ENCODE measurements at places on chromosomes 3 and 15.

DNA sequence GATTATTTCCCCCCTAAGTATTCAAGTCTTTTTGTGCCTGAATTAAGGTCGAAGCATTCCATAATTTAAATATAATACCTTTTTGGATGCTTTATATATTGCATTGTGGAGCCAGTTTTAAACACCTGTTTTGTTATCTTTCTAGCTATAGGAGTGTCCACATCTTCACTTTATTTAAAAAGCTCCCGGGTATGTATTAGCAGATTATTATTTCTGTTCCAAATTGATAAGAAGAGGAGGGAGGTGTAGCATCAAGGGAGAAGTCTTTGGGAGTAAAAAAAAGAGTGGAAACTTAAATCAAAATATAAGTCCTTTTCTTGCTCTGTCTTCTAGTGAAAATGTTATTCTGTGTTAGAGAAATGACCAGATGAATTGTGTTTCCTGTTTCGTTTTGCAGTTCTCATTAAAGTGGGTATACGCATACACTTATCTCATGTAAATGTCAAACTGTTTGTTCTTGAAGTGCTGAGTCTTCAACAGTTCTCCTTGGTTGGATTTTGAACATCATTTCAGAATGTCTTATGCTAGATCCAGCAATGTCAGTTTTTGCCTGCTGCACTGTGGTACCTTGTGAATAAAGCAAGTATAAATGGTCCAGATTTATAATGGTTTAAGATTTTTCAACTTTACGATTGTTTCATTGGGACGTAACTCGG, 105.8 kb downstream of the FNDC3B start:
- no peak for DNase-seq

- DNase-seq = no peak
These were observed 706 bp downstream of the DVL3 start for GRCh38 chr3:184155644-184156521.

DNA sequence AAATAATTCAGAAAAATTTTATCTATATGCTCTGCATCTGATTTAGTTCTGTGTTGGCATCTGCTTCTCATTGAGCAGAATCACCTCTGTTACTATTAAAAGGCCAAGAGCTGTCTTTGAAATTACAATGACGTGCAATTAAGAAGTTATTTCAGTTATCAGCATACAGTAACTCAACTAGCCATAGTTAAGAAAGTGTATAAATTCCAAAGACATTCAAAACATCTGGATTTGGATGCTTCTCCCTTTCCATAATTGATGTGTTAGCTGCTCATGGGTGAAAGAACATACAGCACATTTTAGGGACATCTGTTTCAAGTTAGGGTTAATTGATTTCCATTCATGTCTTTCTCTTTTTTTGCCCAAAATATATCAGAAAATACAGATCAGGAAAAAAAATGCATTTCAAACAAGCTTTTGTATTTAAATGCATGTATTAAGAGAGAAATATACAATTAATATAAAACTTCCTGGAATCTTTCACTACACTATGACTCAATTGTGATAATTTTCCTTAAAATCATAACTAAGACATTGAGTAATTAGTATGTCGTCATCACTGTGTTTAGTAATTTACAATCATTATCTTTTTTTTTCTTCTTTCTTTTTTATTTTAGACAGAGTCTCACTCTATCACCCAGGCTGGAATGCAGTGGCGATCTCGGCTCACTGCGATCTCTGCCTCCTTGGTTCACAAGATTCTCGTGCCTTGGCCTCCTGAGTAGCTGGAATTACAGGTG, 82.7 kb upstream of the MBNL1 start:
- no peak for DNase-seq

DNA sequence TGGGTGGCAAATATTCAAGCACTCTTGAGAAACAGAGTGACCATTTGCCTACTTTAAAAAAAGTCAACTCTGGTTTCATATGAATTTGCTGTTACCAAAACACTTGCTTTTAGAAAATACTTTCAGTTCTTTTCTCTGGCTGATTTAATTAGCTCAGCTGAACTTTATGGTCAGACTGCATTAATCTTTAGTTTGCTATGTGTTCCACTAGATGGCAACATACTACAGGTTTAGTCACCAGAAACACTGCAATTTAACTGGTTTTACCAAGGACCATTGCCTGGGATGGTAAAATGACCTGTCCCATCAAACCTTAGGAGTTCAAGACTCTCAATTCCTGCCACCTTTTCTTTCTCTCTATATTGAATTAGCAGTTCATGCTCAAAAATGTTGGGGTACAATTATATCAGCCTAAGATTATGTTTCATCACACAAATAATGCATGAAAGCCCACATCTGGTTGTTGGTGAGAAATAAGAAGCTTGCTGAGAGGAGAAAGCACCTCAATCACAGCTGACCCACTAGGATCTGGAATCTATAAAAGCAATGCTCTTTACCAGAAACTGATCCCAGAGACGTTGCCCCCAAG, 14.2 kb downstream of the EIF4E3 start:
- DNase-seq = no peak

- no peak for DNase-seq
These were observed 147.7 kb downstream of the CHSY1 start for GRCh38 chr15:101104141-101104540.

DNA sequence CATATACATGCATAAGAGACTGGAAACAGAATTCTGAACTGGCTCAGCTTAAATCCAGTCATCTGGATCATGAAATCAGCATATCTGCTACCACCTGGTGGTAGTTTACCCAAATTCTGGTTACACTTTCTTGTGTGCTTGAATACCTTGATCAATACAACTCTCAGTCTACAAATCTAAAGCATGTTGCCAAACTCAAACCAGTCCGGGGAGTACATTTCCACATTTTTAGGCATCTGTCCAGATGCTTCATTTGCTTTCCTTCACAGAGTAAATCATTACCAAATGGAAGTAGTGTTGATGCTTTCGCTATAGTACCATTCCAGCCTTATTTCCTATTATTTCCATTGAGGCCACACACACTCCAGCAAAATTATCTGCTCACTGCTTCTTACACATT, 126.4 kb downstream of the P2RY1 start:
- no peak for DNase-seq

DNA sequence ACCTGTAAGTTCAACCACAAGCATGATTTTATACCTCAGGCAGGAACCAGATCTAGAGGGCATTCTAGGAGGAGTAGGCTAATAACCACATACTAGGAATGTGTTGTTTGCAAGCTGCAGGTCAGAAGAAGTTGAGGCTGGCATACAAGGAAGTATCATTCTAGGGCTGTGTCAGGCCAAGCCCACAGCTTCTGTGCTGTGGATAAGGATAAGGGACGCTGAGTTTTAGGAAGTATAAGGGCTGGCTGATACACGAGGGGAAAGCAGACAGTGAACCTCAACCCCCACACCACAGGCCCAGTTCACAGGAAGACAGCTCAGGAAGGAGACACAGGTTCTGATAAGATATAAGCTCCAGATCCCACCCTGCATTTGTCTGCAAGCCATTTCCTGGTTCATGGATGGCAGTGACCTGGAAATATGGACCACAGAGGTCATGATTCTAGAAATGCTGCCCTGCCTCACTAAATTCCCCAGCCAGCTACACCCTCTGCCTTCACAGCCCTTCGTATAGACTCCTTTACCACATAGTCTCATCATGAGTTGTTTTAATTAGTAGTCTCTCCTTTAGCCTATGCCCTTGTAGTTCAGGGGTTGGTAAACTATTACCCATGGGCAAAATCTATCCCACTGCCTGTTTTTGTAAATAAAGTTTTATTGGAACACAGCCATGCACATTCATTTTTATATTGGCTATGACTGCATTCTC, 260.7 kb downstream of the OPA1 start:
- DNase-seq = no peak

Measured in stimulated activated CD8-positive, alpha-beta memory T cell treated with anti-CD3 and anti-CD28 coated beads, Interleukin-7, amount 100 ng/mL, for 1 hour (primary cell).